ENCODE measurements at places on chromosomes 11 and 22.

DNA sequence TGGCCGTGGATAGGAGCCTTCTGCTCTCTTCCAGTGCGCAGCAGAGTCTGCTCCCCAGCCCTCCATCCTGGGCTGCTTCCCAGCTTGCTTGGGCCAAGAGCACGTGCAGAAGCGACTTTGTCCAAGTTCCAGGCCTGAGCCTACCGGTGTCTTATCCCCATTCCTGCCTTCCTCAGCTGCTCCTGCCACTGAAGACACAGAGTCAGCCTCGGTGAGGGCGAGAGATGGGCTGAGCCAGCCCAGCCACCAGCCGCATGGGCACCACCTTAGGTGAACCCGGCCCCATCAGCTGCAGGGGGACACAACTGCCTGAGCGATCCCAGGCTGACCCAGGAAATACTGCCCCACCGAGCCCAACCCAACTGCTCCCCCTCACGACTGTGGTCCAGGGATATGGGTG, 847.8 kb downstream of the TBC1D22A start:
- DNase-seq: no peak

DNA sequence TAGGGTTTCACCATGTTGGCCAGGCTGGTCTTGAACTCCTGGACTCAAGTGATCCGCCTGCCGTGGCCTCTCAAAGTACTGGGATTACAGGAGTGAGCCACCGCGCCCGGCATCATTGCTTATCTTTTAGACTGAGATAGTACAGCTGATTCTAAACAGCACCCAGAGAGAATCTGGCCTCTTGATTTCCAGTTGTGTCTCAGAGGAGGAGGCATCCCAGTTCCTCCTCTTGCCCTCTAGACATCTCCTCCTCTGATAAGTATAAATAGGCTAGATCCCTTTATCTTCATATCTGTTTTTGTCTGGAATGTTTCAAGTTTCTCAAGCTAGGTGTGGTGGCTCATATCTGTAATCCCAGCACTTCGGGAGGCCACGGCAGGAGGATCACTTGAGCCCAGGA, 7.0 kb downstream of the MARK2 start:
- DNase-seq: no peak

GRCh38 chr11:126354631-126355323, 709 bp upstream of the ST3GAL4 start:
- DNase-seq: no peak

- DNase-seq: no peak
Measured at GRCh38 chr11:82747471-82747870, 13.8 kb upstream of the FAM181B start.

- DNase-seq: no peak
Measured at GRCh38 chr22:40541300-40541699, 95.2 kb downstream of the MRTFA start.

All from stimulated activated CD4-positive, alpha-beta T cell treated with anti-CD3 and anti-CD28 coated beads, Interleukin-2, amount 100 ng/mL, for 48 hours (primary cell).